ENCODE measurements at places on chromosomes 2 and 18. TPM values are rescaled to one million over a fixed set of nuclear protein-coding genes. Genes with fewer than 3 reads are reported as not detected.

The LBX2 gene
- 4.6 TPM for total RNA-seq

DNA sequence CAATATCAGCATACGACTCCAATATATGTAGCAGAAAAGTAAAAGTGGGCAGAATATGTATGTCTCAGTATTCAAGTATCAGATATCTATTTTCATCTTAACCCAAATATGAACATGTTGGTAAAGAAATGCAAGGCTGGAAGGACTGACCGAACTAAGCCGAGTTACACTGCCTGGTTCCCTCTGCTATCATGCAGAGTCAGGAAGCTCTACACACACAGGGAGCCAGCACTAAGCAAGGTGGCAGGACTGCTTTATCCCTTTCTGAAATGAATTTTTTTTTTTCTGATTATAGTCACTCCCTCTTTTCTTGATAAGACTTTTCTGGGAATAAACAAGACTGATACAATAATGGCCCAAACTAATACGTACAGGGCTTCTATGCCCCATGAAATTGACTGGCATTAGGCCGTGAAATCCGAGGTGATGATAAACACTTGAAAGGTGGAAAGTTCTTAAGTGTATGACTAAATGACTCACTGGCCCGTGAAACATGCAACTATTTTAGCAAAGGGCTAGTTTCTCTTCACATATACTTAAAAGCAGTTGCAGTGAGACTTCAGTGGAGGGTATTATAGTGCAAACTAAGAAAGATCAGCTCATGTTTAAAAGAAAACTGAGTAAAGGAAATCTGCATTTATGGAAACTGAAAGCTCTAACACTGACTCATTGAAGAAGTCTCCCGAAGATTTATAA, 14.9 kb downstream of the DPP4 start:
- no peak for DNase-seq

DNA sequence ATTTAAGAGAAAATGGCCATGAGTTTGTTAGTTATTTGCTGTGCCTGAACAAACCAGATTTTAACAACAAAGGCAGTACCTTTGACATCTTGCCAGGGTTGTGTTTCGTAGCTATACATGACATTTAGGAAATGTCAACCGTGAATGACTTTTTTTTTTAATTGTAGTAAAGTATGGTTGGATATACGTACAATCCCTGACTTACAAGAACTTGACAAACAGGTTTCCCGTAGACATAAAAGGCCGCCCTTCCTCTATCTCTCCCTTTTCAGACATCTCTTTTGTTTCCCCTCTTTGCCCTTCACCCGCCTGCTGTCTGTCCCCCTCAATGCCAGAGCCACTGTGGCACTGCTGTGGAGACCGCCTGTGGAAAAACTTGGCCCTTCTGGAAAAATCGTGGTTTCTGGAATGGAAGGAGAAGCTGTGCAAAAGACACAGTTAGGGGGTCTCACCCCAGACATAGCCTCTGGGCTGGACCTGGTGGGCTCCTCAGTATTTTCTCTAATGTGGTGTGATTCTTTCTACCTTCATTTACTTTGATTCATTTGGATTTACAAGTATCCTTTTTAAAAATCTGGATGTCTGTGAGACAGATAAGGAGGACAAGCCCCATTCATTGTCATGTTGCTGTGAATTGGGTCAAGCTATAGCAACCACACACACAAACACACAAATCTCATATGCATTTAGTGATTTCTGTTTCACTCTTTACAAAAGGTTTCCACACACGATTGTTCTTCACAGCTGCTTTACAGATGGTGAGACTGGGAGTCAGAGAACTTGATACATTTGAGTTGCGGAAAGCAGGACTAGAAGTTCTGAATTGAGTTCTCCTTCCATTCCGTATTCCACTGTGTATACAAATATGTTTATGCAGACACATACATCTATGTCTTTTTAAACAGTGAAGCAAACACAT, 48.6 kb downstream of the SPATS2L start:
- no peak for DNase-seq

GRCh38 chr2:26184121-26184520, 11.2 kb downstream of the GAREM2 start:
- no peak for DNase-seq

The LAMA1 gene
- 0.48 TPM for total RNA-seq

GRCh38 chr18:79507546-79508480, 112.1 kb downstream of the NFATC1 start:
- DNase-seq = peak; percentile 59

The AMER3 gene
- not detected for total RNA-seq

- no peak for DNase-seq
Observed at GRCh38 chr2:135925571-135925970, 49.3 kb upstream of the MCM6 start.

DNA sequence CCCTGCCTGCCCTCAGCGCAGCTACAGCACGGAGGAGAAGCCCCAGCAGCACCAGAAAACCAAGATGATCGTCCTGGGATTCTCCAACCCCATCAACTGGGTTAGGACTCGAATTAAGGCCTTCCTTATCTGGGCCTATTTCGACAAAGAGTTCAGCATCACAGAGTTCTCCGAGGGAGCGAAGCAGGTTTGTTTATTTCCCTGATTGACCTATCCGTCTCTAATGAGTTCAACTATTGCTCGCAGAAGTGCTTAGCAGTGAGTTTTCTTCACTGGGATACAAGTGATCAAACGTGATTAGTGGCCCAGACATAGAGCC, 639 bp downstream of the MAIP1 start:
- DNase-seq = no peak

DNA sequence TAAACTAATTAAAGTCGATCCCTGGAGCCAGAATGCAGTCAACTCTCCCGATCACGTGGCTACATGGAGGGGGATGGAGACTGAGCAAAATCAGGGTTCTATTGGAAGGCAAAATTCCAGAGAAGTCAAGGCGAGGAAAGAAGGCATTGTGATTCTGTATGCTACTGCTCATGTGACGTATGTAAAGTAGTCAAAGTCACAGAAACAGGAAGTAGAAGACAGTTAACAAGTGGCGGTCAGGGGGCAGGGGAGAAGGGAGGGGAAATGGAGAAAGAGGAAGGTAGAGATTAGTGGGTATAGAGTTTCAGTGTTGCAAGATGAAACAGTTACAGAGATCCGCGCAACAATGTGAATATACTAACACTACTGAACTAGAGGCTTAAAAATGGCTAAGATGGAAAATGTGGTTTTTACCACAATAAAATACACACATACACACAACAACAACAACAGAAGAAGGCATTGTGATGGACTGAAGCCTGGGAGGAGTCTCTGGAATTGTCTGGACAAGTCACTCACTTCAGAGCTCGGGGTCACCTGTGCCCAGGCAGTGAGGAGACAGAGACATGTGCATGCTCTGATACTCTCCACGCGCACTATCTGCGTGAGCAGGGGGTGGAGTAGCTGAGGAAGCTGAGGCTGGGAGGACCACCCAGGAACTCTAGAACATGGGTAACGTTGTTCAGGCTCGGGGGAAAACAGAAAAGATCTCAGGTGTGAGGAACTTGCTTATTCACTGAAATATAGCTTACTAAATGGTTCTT, 89.9 kb upstream of the CDCA7 start:
- DNase-seq = no peak

The PCARE gene
- not detected for total RNA-seq

DNA sequence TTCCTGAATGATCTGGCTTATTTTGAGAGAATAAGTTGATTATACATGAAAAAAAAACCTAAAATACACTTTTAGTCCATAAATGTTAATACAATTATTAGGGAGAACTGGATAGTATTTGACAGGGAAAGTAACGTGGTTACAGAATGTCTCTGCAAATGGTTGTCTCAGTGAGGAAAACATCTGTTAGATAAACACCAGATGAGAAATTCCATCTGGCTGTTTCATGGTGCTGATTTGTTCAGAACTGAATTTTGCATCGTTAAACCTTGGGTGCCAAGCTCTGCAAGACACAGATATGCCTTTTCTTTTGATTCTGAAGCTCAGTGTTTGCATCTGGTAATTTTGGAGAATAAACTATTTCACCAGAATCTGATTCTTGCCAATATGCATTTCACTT, 90.4 kb downstream of the SCN3A start:
- no peak for DNase-seq

DNA sequence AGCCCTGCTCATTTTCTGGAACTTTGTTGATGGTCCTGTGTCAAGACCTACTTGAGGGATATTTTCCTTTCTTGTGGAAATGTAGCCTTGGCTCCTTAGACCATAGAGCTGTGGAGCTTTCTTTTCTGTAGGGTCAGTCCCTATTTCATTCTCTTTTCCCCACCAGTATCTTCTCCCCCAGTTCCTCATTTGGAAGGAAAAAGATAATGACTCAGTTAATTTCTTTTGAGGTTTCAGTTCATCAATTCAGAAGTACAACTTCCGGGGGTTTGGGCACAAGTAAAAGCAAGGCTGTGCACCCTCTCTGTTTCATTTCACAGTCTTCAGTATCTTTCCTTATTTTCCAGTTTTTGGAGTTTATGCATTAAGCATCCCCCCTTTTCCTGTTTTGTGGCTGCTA, 70.7 kb downstream of the CDC42EP3 start:
- DNase-seq = no peak

DNA sequence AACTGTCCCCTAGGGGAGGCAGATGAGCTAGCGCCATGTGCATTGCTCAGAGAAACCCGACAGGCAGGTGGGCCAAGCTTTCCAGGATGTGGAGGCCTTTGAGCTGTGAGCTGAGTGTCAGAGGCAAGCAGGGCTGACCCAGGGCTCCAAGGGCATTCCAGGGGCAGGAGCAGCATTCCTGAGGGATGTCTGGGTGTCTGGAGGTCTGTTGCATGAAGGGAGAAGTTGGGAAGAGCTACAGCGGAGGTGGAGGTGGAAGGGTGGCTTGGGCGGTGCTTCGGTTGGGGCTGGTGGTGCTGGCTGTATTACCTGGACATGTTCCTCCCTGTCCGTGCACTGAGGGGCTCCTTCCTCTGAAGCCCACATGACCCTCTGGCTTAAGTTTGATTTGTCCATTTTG, 102.8 kb downstream of the RNF144A start:
- no peak for DNase-seq

- DNase-seq = peak; percentile 95
Observed at GRCh38 chr2:43226955-43227829, 786 bp upstream of the ZFP36L2 start.

- DNase-seq = no peak
Observed at GRCh38 chr2:238560234-238560633, 133.5 kb downstream of the ASB1 start.

DNA sequence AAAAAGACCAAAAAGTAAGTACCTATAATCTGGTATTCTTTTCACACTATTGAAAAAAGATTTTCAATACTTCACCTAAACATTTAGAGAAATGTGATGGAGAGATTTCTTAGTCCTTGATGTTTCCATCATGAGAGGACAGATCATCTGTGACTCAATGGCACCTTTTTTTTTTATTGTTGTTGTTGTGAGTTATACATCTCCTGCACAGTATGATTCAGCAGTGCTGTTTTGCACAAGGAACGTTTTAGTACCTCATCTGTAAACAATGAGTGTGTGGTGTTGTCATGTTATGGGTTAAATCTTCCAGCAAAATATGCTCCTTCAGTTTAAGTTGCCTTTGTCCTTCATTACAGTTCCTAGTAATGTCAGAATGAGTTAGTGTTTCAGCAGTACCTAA, 2.2 kb downstream of the KIAA1328 start:
- DNase-seq = no peak

DNA sequence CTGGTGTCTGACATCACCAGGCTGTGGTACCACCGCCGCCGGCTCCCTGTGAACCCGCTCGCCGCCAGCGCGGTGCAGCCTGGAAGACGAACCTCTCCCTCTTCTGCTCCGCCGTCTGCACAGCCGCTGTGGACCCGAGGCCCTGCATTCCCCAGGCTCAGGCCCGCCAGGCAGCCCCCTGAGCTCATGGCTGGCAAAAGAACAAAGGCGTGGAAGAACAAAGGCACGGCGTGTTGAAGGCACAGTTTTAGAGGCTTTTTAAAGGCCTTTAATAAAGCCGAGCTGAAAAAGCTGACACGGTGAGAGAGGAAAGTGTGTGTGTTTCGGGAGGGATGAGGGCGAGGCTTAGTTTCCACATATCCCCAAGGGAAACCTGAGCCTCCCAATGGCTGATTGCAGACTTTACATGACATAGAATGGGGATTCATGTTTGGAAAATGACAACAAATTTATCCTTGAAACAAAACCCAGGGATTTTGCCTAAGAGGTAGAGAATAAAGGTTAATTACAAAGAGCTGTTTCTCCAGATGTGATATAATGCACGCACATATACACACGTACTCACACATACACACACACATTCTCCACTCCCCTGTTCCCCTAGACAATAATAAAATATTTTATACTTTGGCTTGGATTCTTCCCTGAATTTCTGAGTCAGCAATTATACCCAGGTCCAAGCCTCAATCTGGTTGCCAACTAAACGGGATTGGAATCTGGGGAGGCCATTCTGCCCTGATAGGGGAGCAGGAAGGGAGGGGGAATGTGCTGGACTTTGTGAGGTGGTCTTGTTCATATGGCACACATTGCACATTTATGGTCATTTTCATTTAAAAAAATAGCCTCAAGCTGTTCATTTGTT, 39.7 kb downstream of the RFX8 start:
- DNase-seq = no peak

The GPBAR1 gene
- total RNA-seq = 22.2 TPM

GRCh38 chr2:136538489-136538888, 226.9 kb upstream of the THSD7B start:
- no peak for DNase-seq

DNA sequence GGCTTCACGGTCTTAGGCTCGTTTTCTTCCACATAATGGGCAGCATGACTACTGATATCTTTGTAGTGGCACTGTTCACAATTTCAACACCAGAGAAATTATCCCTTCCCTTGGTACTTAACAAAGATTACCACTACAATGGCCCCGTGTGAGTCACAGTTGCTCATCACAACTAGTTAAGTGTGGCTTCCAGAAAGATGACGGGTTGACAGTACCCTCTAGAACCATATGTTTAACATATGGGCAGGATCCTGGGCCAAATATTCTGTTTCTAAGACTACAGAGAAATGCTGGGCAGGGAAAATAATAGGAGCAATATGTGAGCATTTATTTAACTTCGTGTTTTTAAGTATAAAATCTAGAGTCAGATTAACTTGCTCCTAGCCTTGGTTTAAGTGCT, 780.1 kb upstream of the LINC00305 start:
- DNase-seq = no peak

- DNase-seq = no peak
Observed at GRCh38 chr2:45289997-45290709, 280.9 kb upstream of the SIX2 start.
